ENCODE measurements at places on chromosomes 3 and 15. TPM values are rescaled to one million over a fixed set of nuclear protein-coding genes. Genes with fewer than 3 reads are reported as not detected.

DNA sequence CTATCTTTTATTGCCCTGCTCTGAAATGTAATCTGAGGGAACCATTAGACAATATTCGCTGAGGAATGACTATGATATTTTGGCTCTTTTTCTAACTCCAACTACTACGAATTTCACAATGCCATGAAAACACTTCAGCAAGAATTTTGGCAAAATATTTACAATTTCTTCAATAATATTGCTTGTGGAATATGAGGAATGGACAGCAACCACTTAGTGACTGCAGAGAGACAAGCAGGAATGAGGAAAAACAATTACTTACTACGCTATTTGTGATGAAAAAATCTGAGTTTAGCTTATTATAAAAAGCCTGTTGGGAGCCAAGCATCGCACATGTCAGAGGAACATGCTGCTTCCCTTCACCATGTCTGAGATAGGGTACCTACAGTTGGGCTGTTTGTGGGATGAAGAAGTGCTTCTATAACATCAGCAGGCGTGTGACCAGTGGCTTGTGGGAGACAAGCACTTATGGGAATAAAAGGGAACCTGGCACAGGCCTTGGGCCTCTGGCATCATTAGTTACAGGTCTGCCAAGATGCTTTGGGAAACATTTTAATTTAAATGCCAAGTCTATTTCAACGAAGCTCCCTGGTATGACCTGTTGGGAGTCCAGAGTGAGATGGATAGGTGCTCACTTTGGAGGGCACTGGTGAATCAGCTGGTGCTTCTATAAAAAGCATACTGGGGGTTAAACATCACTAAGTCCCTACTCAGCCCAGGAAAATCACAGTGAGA is 2.7 kb upstream of the PLCL2 start:
- no peak for DNase-seq

MESP1 gene
- 3.5 TPM for total RNA-seq

ZNF774 gene
- total RNA-seq: 0.83 TPM

- no peak for DNase-seq
Measured at GRCh38 chr3:16441371-16441875, 72.1 kb downstream of the RFTN1 start.
